ENCODE measurements at places on chromosomes 16 and 17.

DNA sequence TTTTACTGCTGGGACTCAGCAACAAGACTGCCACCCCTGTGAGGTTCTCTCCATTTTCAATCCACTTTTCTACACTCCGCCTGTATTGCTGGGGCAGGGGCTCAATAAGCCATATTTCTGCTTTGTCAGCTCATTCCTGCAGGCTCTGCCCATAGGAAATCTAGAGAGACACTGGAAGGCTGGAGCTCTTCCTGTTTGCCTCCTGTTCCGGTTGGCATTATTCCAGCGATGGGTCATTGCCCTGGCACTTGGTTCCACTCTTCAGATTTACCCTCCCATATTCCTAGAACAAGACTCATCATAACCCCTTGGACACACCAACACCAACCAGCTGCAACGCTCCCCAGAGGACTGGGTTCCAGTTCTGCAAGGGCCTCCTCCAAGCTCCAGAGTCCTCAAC is 210.4 kb downstream of the CA10 start:
- no peak for DNase-seq

DNA sequence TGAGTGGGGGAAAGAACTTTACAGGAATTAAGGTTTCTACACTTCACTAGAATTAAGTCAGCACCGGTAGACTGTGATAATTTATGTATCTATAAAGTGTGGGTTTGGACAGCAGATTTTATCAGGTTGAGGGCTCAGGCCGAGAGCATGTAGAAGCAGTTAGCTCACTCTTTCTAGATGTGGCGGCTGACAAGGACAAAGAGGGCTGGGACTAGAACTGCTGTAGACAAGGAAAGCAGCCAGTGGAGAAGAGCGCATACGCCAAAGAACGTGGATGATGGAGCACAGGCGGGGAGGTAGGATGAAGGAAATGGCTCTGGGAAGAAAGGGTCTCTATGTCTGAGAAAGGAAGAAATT is 504 bp upstream of the GOSR1 start:
- no peak for DNase-seq

DNA sequence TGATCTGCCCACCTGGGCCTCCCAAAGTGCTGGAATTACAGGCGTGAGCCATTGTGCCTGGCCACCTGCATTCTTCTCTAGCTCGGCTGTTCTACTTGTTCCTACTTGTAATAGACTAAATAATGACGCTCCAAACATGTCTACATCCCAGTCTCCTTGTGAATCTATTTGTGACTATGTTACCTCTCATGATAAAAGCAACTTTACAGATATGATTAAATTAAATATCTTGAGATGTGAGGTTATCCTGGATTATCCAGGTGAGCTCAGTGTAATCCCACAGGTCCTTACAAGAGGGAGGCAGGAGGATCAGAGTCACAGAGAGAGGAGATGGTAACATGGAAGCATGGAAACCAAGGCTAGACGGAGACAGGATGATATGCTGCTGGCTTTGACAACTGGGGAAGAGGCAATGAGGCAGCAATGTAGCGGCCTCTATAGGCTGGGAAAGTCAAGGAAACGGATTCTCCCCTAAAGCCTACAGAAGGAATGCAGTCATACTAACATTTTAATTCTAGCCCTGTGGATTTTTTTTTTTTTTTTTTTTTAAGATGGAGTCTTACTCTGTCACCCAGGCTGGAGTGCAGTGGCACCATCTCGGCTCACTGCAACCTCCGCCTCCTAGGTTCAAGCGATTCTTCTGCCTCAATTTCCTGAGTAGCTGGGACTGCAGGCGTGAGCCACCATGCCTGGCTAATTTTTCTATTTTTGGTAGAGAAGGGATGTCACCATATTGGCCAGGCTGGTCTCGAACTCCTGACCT is 5.0 kb upstream of the LASP1 start:
- DNase-seq, result no peak

DNA sequence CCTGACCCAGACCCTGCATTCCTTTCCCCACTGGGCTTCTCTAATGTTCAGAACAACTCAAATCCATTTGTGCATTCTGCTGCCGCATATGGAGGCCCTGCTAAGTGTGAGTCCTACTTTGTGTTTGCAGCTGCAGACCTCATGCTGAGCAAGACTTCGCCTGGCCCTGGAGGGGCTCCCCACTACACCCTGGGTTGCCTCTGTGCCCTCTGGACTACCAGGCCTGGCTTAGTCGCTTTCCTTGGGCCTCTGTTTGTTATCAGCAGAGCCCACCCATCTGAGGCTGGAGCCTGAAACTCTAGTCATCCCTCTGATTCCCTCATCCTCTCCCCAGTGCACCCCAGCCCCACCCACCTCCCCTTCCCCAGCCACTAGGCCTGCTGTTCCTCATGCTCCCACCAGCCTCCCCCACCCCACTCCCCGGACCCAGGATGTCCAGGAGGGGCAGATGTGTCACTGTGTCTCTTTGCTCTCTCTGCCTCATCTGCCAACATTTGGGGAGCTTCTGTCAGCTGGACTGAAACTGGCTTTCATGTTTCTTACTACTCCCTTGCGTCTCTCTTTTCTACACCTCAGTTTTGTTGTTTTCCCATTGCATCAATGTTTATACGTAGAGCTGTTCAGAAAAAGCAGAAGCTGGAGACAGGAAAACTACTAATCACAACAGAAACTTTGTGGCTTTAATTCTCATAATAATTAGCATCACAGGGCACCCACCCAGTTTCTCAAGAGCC is 17.9 kb upstream of the CD300E start:
- DNase-seq, result no peak

DNA sequence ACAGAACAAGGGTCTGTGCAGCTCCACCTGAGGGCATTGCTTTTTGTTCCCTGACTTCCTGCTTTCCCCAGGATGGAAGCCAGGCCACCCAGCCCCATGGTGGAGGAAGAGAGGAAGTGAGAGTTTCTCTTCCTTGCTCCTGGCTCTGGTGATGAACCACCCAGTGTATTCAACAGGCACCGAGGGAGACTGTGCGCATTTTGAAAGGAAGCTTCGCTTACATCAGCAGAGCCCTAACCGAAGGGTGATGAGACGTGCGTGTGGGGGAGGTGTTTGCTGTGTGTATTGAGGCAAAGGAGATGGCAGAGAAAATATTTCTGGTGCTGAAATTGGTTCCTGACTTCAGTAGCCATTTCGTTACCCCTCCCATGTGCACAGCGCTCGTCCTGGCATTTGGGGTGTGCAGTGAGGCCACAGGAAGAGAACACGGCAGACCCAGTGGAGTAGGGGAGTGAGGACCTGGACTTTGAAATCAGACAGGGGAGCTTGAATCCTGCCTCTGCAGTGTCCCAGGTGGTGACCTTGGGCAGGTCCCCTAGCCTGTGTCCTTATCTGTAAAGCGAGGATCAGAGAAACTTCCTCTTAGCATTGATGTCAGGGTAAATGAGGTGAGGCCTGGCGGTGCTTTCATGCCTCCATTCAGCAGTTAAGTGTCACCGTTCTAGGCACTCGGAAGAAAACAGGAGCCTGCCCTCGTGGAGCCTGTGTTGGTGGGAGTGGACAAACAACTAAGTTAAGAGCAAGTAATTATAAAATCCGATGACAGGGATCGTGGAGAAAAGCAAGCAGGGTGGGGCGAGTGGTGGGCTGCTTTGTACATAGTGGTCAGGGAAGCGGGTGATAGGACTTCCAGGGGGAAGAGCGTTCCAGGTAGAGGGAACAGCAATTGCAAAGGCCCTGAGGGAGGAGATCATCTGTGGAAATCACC is 7.4 kb downstream of the CMIP start:
- DNase-seq, result no peak

DNA sequence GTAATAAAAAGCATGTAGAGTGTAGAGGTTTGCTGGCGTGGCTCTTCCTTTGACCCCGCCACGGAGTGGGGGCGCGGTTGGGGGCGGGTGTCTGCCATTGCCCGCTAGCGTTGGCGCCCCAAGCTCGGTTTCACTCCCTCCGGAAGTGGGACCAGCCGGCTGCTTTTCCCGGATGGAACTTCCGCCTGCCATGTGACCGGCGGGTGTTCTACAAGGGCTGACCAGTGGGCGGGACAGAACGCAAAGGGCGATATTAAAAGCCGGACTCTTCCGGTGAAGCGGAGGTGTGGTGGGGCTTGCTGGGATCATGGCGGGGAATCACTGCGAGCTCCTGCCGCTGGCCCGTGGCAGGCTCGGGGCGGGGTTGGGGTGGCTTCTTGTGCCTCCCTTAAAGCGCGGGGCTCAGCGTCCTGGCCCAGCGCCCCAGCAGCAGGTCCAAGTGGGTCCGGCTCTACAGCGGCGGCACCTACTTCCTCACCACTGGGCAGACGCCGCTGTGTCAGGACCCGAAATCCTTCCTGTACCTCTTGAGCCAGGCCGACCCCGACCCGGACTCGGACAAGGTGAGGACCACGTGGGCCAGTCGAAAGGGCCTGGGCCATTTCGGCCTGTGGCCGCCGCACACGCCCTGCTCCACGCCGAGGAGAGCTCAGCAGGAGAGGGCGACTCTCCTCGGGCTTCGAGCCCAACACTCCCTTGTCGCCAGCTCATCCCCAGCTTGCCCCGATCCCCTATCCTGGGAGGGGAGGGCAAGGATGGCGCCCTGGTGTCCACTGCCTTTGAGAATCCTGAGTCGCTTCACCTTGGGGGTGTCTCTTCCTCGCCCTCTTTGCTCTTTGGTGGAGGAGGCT is 65.6 kb downstream of the PDPK1 start:
- DNase-seq, result peak; percentile 72

GRCh38 chr17:289409-289808 is 63.2 kb downstream of the RPH3AL start:
- DNase-seq, result no peak

- no peak for DNase-seq
Observed at GRCh38 chr17:5769593-5770354, 185.5 kb upstream of the NLRP1 start.

GRCh38 chr17:82729479-82730260 is 5.7 kb upstream of the FN3K start:
- no peak for DNase-seq

GRCh38 chr17:11326492-11326891 is 85.5 kb downstream of the SHISA6 start:
- no peak for DNase-seq

- DNase-seq, result no peak
Observed at GRCh38 chr16:49487746-49488145, 114.1 kb downstream of the C16orf78 start.

GRCh38 chr17:32610943-32611342 is 124.2 kb downstream of the CDK5R1 start:
- DNase-seq, result no peak

GRCh38 chr17:13851889-13852288 is 217.4 kb upstream of the COX10 start:
- DNase-seq, result no peak

DNA sequence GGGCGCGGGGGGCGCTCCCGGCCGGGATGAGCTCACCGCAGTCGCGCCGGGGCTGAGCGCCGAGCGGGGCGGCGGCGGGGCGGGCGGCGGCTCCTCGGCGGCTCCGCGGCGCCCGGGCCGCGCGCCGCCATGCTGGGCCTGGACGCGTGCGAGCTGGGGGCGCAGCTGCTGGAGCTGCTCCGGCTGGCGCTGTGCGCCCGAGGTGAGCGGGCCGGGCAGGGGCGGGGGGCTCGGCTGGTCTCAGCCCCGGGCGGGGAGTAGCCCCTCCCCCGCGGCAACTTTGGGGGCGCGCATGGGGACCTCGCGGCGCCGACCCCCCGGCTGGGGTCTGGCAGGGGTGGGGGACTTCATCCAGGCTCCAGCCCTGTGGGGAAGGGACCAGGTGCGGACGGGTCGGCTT is at the start of gene ARHGDIG:
Gene ARHGDIG, plus strand, starts transcription at position 40 of the 400 bp plus-strand sequence. Its CDS starts 90 bp downstream, at position 130.
- DNase-seq, result no peak

DNA sequence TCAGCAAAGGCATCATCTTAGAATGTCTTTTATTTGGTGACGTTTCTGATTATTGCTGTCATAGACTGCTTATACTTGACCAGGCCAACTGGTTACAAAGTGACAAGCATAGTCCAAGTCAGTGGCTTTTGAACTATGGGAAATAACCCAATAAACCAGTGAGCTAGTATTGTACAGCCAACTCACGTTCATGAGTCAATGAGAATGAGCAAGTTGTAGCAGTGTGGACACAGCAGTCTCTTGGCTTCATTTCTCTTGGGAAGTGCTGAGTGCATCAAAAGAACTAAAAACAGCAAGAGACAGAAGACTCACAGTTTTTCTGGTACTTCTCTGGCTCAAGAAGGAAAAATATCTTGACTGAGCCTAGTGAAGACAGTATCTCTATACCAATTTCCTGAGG is 36.9 kb upstream of the CRISPLD2 start:
- no peak for DNase-seq

GRCh38 chr17:81171941-81172340 is 5.9 kb upstream of the AATK start:
- no peak for DNase-seq

- no peak for DNase-seq
Observed at GRCh38 chr16:84294117-84294516, 561 bp upstream of the WFDC1 start.

GRCh38 chr17:76335716-76336381 is 17.9 kb downstream of the PRPSAP1 start:
- no peak for DNase-seq

DNA sequence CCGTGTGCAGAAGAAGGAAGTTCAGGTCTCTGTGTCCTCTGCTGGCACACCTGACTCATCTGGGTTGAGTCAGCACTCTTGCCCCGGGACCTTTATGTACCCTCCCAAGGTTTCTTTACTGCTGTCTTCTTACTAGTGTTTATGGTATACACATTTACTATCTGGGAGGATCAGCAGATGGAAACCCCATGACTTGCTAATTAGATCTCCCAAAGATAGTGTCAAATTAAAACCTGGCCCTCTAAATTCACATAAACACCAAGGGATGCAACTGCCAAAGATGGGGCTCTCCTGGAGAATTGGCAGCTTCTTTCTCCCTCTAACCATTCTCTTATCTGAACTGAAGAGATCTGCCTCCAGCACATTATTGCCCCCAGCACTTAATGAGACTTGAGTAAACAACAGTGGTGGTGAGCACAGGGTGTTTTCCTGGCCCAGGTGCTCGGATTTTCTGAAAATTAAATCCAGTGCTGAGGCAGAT is 718.1 kb upstream of the SOX9 start:
- DNase-seq, result no peak

Measured in HFF-Myc (cell line).